ENCODE measurements at places on chromosomes 7 and 10.

DNA sequence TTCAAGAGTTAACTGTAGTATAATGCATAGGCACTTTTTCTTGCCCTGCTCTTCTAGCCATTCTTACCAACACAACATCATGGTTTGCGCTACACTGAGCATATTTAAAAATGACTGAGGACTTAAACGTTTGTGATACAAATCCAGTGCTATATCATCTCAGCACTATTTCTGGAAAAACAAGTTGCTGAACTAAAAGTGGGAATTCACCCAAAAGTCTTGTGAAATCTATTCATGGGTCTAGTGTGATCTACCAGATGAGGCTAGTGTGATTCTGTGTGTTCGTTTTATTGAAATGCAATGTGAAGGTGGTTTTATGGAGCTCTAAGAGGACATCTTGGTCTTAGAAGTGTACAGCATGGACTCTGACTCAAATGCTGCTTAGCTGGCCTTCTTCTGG lies 584.6 kb upstream of the POM121L12 start:
- DNase-seq, result no peak

GRCh38 chr7:31761646-31762045 lies 74.6 kb downstream of the PPP1R17 start:
- DNase-seq, result no peak

GRCh38 chr7:150324373-150324961 lies 1.1 kb upstream of the ACTR3C start:
- no peak for DNase-seq

DNA sequence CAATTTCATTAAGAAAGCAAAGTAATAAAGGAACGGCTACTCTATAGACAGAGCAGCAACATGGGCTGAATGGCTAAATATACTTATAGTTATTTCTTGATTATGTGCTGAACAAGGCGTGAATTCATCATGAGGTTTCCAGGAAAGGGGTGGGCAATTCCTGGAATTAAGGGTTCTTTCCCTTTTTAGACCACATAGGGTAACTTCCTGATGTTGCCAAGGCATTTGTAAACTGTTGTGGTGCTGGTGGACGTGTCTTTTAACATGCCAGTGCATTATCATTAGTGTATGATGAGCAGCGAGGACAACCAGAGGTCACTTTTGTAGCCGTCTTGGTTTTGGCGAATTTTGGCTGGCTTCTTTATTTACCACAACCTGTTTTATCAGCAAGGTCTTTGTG lies 28.5 kb upstream of the ZMYND11 start:
- no peak for DNase-seq

DNA sequence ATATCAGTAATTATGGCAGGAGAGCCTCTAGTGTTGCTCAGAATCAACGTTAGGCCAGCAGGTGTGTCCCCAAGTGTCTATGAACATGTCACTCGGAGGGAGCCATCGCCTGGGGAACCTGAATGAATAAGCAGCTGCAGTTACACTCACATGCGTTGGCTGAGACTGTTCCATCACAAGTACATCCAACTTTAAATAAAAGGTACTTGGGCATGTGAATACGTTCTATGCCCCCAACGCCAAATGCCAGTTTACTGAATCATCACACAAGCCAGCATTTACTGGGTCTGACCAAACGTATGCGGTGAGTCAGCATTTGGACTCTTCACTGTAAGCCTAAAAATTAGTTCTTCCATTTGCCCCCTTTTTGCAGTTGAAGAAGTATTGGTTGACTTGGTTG lies 207.6 kb upstream of the PLXNA4 start:
- DNase-seq, result no peak

DNA sequence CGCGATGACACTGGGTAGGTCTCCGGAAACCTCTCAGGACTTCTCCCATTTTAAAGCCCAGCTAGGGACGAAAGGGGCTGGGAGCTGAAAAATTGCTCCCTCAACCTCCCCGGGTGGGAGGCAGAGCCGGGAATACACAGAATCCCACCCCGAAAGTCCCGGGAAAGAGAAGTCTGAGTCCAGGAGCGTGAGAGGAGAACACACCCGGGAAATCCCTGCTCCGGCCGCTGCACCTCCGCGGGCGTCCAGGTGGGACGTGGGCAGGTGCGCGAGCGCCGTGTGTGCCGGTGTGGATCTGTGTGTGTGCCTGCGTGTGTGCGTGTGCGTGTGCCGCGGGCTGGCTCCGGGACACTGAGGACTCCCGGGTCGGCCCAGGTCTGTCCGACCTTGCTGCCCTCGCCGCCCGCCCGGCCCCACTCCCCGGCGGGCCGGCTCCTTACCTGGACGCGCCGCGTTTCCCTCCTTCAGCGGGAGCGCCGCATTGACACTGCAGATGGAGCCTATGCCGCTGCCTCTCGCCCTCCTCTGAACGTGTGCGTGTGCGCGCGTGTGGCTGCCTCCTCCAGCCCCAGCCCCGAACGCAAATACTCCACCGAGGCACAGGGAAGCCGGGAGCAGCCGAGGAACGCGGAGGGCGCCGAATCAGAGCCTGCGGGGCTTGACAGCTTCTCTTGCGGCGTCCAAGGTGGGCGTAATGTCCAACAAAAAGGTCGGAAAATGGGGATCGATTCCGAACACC lies at the start of gene PLXNA4:
PLXNA4 (minus strand) TSS at position 489 of the 739 bp plus-strand sequence. CDS start 67,777 bp downstream, outside the sequence.
- DNase-seq, result no peak

GRCh38 chr7:28697913-28698563 lies 260.1 kb downstream of the TRIL start:
- DNase-seq, result no peak

- no peak for DNase-seq
Measured at GRCh38 chr10:124999433-125000365, 57.8 kb downstream of the ZRANB1 start.

- DNase-seq, result no peak
Measured at GRCh38 chr7:117112640-117113039, 159.3 kb downstream of the ST7 start.

GRCh38 chr7:457814-458510 lies 61.7 kb downstream of the PDGFA start:
- DNase-seq, result no peak

- no peak for DNase-seq
Measured at GRCh38 chr10:110409926-110410325, 87.8 kb upstream of the DUSP5 start.

DNA sequence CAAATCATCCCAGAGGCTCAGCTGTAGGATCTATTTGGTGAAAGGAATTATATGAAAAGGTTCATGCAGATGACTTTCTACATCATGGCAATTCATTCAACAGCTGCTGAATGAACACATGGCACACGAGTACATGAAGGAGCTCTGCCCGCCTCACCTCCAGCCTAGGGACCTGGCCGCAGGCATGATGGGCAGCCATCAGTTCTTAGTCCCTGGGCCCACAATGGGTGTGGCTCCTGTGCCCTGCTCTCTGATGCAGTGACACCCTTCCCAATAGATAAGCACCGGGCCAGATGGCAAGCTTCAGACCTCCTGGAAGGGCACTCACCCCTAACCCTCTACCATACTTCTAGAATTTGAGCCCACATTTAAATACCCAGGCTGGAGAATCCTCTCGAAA lies 3.5 kb downstream of the CHST15 start:
- no peak for DNase-seq

Data from activated CD4-positive, alpha-beta T cell treated with anti-CD3 and anti-CD28 coated beads, Interleukin-2, amount 50 U/mL, for 1 hour (primary cell).